Stimulated activated CD8-positive, alpha-beta memory T cell treated with anti-CD3 and anti-CD28 coated beads, Interleukin-7, amount 100 ng/mL, for 1 hour (primary cell): ENCODE measurements at places on chromosomes 6 and 20.

GRCh38 chr20:43969501-43970182 lies 55.0 kb downstream of the TOX2 start:
- no peak for DNase-seq

DNA sequence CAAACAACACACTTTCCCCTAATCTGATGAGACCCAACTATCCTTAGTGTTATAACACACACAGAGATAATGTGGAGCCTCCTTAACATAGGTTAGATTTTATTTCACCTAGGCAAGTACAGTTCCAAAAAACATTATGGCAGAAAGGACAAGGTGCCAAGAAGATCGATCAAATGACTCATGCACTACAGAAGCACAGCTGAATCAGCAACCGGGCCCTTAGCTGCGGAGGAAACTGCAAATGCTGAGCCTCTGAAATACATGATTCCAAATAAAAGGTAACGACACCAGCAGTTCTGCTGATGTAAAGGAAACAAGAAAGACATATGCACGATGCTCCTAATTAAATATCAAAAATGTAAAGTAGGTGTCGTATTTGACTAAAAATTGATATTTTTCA lies 19.9 kb upstream of the MUC21 start:
- no peak for DNase-seq

DNA sequence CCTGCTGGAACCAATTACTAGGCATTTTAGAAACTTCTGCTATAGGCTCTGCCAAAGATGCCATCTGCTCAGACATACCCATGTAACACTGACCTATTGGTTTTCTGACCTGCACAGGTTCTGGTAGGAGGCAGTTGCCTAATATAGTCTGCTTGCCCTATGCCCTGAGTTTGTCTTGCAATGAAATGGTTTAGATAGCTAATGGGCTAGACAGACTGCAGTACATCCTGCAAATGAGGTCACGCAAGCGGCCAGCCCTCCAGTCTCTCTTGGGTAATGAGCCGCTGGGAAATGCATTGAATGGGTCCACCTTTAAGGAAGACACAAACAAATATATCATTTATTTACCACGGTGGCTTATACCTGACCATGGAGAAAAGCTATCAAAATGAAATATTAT lies 90.6 kb upstream of the B3GAT2 start:
- no peak for DNase-seq

DNA sequence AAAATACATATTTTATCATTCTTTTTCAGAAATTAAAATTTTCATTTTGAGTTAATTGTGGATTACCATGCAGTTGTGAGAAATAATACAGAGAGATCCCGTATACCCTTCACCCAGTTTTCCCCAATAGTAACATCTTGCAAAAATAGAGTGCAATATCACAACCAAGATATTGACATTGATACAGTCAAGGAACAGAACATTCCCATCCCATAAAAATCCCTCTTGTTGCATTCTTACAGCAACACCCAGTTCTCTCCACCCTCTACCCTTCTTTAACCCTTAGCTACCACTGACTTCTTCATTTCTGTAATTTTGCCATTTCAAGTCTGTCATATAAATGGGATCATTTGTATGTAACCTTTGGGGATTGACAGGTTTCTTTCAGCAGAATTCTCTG lies 6.9 kb upstream of the AKAP12 start:
- no peak for DNase-seq

GRCh38 chr6:73234733-73235132 lies 9.4 kb upstream of the KHDC1L start:
- DNase-seq, result no peak
